ENCODE measurements at places on chromosomes 6 and 20.

- DNase-seq = no peak
Measured at GRCh38 chr6:22295145-22295544, 1.7 kb downstream of the PRL start.

GRCh38 chr6:148926478-148926877, 179.6 kb downstream of the UST start:
- DNase-seq = no peak

DNA sequence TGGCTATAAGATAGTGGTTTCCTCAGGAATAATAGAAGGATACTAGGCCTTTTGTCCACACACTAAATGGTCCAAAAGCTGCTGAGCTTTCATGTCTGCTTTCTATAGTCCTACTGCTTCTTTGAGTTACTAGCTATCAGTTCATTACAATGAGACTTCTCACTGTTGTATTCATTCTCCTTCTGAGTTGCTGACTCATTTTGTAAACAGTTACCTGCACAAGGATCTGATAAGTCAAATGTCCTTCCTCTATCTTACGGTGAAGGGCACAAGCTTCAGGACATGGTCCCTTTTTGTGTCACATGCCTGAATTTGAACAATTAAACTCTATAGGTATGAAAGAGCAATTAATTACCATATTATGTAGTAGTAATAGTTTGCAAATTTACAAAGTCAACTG, 90.5 kb downstream of the MAN1A1 start:
- no peak for DNase-seq

GRCh38 chr6:39078695-39079094, 30.1 kb downstream of the GLP1R start:
- no peak for DNase-seq

DNA sequence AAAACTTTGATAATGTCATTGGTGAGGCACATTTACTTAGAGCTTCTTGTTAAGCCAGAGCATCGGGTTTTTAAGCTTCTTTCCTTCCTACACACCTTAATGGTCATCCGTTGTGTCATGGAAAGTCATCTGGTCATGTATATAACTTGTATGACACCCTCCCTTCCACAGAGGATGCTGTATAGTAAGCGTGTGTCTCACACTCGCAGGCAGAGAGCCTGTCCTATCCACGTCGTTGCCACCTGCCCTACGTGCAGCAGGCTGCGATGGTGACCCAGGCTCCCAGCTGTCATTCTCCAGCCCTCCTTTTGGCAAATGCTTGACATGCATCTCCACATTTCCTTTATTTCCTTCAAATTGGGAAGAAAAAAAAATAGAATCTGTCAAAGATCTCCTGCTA, 85.6 kb downstream of the MYB start:
- DNase-seq = no peak
